T-helper 1 cell (primary cell): ENCODE measurements at places on chromosomes 1 and 21.

DNA sequence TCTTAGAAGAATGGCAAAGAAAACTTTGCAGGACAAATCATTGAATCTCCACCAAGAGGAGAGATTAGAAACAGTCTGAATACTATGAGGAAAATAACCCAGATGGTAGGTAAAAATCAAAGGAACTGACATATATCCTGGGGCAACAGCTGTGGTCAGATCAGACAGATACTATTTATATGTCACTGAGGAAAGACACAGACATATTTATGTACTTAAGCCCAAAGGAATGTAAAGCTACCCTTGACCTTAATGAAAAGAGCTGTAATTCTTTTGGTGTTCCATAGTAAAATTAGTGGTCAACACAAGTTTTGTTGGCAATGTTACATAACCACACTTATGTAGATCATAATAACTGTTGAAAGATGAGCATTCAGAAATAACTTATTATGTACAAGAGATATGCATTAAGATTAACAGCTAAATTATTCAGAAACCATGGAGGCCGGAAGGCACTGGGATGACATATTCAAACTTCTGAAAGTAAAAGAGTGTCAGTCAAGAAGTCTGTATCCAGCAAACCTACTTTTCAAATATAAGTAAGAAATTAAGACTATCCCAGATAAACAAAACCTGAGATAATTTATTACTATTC is 166.1 kb upstream of the SAMSN1 start:
- no peak for DNase-seq

DNA sequence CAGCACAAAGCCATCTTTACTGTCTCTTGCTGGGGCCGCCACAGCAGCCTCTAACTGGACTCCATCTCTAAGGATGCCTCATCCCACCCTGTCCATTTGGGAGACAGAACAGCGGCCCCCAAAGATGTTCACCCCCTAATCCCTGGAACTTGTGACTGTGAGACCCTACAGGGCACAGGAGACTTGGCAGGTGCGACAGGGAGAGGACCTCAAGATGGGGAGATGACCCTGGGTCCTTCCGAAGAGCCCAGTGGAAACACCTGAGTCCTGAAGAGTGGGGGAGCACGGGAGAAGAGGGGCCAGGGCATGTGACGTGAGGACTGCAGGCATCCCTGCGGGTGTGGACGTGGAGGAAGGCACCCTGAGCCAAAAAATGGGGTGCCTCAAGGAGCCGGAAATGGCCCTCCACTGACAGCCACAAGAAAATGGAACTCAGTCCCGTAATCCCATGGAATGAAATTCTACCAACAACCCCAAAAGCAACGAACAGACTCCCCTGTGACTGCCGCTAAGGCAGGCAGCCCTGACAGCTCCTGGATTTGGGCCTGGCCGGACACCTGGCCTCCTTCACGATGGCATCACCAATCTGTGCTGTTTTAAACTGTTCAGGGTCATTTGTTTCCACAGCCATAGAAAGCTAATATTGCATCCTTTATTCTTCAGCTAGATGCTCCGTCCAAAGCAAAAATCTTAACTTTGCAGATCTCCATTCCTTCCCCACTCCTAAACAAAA is 34.0 kb downstream of the C2CD2 start:
- no peak for DNase-seq

DNA sequence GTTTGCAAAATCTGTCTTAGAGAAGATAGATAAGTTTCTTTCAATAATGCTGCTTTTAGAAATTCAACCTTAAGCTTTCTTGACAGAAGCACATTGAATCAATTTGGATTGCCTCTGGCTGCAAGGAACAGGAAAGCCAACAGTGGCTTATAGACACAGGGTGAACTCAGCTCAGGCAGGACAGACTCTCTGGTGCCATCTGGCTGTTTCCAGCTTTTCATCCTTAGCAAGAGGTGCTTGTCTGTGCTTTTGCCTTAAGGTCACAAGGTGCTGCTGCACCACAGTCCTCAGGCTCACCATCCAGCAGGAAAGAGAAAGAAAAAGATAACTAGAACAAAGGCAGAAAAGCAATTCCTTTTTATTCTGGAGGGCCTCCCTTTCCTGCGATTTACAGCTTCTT is 93.7 kb upstream of the ETS2 start:
- no peak for DNase-seq

GRCh38 chr1:70091811-70092210 is 113.6 kb downstream of the LRRC40 start:
- DNase-seq = no peak

- no peak for DNase-seq
These were observed 6.3 kb downstream of the MECR start for GRCh38 chr1:29224356-29224837.
